Foreskin keratinocyte (primary cell): ENCODE measurements at places on chromosomes 1 and 21.

DNA sequence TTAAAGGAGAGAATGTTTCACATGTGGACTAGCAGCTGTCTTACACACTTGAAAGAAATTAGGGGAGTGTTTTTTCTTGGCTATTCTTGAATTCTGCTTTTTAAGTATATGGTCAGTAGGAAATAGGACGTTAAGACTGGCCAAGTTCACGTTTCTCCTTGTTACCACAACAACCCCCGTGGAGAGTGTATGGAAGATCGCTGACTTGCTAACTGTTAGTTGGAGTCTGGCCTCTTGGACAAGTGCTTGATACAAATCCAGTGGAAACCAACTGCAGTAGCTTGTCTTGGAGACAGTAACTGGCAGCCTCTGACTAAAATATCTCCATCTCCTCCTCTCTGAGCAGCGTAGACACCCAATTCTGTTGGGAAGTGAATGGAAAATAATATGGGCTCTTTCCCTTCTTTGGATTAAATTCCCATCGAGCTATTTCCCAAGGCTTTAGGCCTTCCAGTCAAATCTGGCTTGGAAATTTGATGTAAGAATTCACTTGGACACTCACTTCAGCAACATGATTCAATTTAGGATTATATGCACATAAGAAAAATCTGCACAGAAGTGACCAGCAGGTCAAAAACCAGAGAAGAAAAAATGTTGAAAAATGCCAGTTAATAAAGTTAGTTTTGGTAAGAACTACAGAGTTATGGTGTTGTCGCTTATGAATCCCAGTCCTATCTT lies 3.6 kb upstream of the NFIA start:
- no peak for DNase-seq

DNA sequence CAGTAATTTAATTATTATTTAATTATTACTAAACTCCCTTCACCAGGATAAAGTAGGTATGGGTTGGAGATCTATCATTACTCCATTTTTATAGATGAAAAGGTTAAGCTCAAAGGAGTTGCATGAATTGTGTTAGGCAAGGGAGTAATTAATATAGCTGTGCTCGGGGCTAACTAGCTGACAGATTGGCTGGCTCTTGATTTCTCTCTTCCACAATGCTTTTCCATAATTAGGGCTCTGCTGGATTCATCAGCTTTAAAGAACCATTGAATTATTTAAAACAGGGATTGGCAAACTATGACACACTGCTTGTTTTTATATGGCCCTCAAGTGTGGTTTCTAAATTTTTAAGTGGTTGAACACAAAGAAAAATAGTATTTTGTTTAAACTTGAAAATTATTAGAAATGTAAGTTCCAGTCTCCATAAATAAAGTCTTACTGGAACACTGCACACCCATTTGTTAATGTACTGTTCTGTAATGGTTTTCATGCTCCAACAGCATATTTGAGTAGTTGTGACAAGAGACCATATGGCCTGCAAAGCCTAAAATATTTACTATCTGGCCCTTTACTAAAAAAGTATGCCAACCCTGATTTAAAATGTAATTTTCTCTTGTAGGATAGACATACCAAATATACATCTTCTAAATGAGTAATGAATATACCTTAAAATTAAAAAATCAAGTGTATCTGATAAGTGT lies 76.4 kb downstream of the GDAP2 start:
- no peak for DNase-seq

- no peak for DNase-seq
Measured at GRCh38 chr1:53895421-53895820, 1.4 kb downstream of the DIO1 start.

GRCh38 chr1:25729790-25730644 lies 70.0 kb upstream of the SELENON start:
- DNase-seq: no peak
